Uterus (tissue), 4 donors: ENCODE measurements at places on chromosomes 7 and 10.

DNA sequence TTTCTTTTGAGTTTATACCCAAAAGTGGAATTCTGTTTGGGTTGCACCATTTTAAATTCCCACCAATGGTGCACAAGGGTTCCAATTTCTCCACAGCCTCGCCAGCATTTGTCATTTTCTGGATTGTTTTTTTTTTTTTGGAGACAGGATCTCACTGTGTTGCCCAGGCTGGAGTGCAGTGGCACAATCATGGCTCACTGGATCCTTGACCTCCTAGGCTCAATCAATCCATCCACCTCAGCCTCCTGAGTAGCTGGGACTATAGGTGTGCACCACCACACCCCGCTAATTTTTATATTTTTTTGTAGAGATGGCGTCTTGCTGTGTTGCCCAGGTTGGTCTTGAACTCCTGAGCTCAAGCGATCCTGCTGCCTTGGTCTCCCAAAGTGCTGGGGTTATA, 46.6 kb downstream of the CUX1 start:
- H3K4me3 ChIP-seq: no peak overlapping the region
- DNase-seq: no peak
- no peaks in the 10 kb centered on the region for H3K36me3 ChIP-seq
- no peaks in the 10 kb centered on the region for H3K27me3 ChIP-seq

DNA sequence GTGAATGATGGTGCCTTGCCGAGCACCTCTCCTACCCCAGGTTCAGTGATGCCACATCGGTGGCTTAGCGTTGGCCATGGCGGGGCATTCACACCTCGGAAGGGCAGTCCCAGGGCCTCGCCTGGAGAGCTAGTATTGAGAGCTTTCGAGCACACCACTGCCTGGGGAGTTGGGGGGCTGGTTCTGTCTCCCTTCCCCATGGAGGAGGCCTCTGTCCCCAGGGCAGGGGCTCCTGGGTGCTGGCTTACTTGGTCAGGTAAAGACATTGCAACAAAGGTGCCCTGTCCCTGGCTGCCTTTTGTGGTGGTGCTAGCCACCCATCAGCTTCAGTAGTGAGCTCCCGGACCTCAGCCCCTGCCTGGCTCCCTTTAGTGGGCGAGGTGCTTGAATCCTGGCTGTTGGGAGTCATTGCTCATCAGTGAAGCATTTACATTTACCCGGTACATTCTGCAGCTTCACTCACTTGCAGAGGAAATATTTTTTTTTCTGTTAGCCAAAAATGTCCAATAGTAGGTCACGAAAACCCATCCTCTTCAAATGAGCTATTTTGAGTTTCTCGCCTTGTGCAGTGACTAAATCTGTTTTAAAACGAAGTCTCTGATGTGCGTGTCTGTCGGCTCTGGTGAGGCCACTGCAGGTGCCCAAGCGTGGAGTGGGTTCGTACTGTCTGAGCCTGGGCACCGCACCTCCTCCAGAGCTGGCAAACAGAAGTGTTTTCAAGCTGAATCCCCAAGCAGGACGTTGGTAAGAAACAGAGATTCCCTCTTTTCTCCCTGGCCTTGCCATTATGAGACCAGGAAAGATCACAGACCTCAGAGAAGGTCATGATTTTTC, 95.5 kb downstream of the INPP5A start:
- peak; percentile 41 for DNase-seq
- H3K4me3 ChIP-seq: no peak overlapping the region
- H3K36me3 ChIP-seq: no peaks in the 10 kb centered on the region
- peaks cover 43% of the 10 kb centered on the region for H3K4me1 ChIP-seq
- no peaks in the 10 kb centered on the region for H3K27me3 ChIP-seq

- no peak overlapping the region for H3K4me3 ChIP-seq
- no peak for DNase-seq
- H3K27me3 ChIP-seq: no peaks in the 10 kb centered on the region
- H3K27ac ChIP-seq: no peak overlapping the region
- no peaks in the 10 kb centered on the region for H3K4me1 ChIP-seq
These were observed 6.0 kb downstream of the LEP start for GRCh38 chr7:128247108-128247507.

GRCh38 chr7:95365151-95365550, 31.0 kb downstream of the PON3 start:
- H3K27ac ChIP-seq: no peak overlapping the region
- no peaks in the 10 kb centered on the region for H3K4me1 ChIP-seq
- DNase-seq: no peak
- H3K27me3 ChIP-seq: no peaks in the 10 kb centered on the region

- no peaks in the 10 kb centered on the region for H3K4me1 ChIP-seq
- no peaks in the 10 kb centered on the region for H3K27me3 ChIP-seq
- no peaks in the 10 kb centered on the region for H3K36me3 ChIP-seq
- no peak overlapping the region for H3K27ac ChIP-seq
- DNase-seq: no peak
These were observed 297.8 kb downstream of the CNTNAP2 start for GRCh38 chr7:146414373-146414772.

DNA sequence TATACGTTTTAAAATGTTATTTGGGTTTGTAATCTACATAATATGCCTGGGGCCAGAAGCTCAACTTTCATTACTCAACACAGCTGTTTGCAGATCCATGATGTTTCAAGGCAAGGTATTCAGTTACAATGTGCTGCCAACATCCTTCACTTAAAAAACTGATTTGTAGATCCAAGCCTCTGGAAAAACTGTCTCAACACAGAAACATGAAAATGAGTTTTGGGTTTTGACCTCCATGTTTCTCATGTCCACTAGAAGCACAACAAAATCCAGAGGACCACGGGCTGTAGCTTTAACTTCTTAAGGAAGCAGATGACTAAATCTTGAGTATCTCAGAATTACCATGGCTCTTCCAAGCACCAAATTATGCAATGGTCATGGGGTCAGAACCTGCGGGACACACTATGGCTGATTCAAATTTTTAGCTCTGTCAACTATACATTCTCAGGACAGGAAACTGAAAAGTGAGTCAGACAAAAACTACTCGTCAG, 247.1 kb upstream of the GRB10 start:
- no peaks in the 10 kb centered on the region for H3K27me3 ChIP-seq
- no peak overlapping the region for H3K27ac ChIP-seq
- no peaks in the 10 kb centered on the region for H3K4me1 ChIP-seq
- no peaks in the 10 kb centered on the region for H3K36me3 ChIP-seq
- no peak for DNase-seq

- no peaks in the 10 kb centered on the region for H3K27me3 ChIP-seq
- H3K36me3 ChIP-seq: no peaks in the 10 kb centered on the region
- no peak for DNase-seq
These were observed 30.6 kb downstream of the MYL10 start for GRCh38 chr7:101598422-101598985.
